ENCODE measurements at places on chromosomes 2 and 18.

DNA sequence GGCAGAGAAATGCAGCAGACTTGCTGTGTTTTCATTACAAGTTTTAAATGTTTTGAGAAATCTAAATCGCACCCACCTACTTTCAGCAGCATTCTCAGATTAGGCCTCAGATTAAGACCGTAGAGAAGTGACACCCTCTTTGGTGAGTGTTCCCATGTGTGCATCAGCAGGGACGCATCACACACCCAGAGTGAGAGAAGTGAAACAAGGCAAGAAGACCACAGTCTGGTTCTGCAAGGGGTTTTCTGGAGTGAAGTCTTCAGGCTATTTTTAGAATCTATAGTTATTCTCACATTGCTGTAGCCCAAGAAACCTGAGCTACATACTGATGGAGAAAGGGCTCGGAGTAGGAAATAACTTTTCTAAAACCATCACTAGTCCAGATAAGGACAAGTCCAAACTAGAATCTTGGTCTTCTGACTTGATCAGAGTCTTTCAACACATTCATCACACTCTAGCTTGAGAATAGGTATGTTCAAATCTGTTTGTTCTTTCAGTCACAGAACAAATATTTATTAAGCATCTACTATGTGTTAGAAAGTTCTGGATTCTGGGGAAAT, 1216.6 kb upstream of the PIK3C3 start:
- no peak for DNase-seq

DNA sequence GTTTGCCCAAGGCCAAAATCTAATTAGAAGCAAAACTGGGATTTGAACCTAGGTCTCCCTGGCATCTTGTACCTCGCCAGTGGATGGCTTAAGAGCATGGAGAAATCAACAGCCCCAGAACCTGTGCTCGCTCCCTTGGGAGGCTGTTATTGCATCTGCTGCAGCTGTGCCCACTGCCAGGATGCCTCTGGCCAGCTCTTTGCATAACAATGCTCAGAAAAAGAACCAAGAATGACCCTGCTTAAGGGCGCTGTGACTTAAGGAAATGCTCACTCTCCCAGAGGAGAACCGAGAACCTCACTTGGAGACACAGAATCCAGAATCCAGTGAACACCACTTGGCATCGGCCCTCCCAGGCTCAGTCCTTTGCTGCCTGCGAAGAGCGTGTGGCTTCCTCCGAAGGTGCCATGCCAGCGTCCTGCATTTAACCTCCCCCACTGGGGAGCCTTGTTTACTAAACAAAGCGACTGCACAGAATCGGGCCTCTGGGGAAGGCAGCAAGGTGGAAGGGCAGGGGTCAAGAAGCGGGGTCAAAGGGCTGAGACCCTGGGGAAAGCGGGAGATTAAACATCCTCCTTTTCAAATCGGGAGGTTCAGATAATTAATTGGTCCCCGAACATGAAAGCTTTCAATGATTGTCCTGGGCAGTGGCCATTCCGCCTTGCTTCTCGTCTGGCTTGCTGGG, 71.0 kb upstream of the BOD1L2 start:
- DNase-seq, result no peak

- no peak for DNase-seq
Observed at GRCh38 chr2:42942990-42943493, 150.7 kb upstream of the HAAO start.

- no peak for DNase-seq
Observed at GRCh38 chr2:23658466-23658942, 268.4 kb downstream of the ATAD2B start.

GRCh38 chr2:218962859-218963492, 3.5 kb downstream of the CDK5R2 start:
- DNase-seq, result no peak

GRCh38 chr2:44663471-44664073, 277.9 kb upstream of the SIX3 start:
- no peak for DNase-seq

DNA sequence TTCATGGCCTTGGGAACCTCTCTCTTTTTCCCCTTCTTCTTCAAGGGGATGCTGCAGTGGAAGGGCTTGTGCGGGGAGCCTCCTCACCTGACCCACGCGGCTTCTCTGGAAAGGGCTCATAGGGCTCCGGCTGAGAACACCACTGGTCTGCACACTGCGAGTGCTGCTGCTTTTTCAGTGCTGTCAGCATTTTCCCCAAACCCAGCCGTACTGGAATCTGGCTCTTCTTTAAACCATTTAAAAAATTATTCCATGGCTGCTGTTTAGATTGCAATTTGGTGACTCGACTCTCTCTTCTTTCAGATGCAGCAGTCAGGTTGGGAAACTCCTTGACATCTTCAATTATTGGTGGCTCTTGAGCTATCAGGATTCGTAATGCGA, 272.6 kb upstream of the DSEL start:
- DNase-seq, result no peak

- DNase-seq, result no peak
Observed at GRCh38 chr2:121485039-121485438, 45.6 kb upstream of the RNU4ATAC start.

- no peak for DNase-seq
Observed at GRCh38 chr2:74373985-74374384, 6.1 kb downstream of the DCTN1 start.

DNA sequence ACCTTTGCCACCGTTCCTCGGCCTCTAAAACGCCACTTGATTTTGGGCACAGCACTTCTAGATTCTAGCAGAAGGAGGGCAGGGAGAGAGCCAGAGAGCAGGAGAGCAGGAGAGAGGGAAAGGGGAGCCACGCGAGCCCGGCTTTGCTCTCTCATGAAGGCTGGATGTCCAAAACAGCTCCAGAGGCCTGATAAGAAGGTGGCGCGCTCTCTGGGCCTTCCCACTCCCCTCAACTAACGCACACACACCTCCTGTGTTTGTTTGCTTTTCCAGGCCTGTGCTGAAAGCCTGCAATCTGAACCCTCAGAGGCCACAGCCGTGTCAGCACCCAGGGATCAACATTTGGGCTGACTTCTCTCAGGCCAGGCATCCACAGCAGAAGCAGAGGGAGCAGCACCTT, 184.8 kb upstream of the SOX11 start:
- DNase-seq, result no peak

GRCh38 chr2:240933966-240934700, 28.0 kb downstream of the CROCC2 start:
- DNase-seq, result no peak

GRCh38 chr2:176449852-176450251, 180.6 kb downstream of the MTX2 start:
- DNase-seq, result no peak

DNA sequence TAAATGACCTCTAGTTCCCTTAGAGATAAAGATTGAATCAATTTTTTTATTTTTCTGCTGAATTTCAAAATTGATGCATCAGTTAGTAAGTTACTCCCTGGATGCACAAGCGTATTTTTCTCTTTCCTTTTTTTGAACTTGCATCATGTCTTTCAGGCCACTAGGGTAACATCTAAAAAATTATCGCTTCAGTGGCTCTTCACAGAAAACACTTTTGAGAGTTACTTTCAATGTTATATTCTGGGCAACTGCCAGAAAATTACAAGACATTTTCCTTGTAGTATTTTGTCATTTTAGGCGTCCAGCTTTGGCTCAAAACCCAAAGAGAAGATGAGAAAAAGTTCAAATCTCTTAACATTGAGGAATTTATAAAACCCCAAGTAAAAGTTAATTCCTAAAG, 59.8 kb downstream of the DSEL start:
- no peak for DNase-seq

GRCh38 chr2:207594731-207595130, 30.5 kb downstream of the METTL21A start:
- DNase-seq, result no peak

GRCh38 chr18:59514203-59514602, 155.1 kb upstream of the LMAN1 start:
- DNase-seq, result no peak

- no peak for DNase-seq
Observed at GRCh38 chr2:72090271-72090720, 57.4 kb downstream of the CYP26B1 start.

DNA sequence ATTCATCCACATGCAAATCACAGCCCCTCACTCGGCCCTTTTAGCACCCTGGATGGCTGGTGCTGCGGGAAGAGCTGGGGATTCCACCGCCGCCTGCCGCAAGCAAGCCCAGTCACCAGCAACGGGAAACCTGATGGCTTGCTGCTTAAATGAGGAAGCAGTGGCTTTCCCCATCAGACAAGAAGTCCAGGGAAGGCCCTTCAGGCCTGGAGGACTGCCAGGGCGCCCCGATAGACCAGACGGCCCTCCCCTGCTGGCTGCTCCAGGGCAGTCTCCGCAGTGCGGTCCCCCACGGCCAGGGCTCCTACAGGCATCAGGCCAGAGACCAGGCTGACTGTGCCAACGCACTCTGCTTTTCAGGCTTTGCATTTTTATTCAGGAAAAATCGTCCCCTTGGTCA, 439.1 kb downstream of the EIPR1 start:
- no peak for DNase-seq

GRCh38 chr18:7576685-7577084, 9.6 kb downstream of the PTPRM start:
- no peak for DNase-seq

GRCh38 chr2:21001988-21002813, 41.7 kb downstream of the APOB start:
- no peak for DNase-seq

- DNase-seq, result no peak
Observed at GRCh38 chr18:23867006-23867405, 147.5 kb upstream of the TTC39C start.

GRCh38 chr2:18312818-18313217, 247.6 kb downstream of the RDH14 start:
- DNase-seq, result no peak

Measured in GF-D8 (cell line).